Activated T-cell treated with anti-CD3 and anti-CD28 coated beads, Interleukin-2, amount 50 U/mL, for 24 hours (primary cell): ENCODE measurements at places on chromosomes 16 and 17.

DNA sequence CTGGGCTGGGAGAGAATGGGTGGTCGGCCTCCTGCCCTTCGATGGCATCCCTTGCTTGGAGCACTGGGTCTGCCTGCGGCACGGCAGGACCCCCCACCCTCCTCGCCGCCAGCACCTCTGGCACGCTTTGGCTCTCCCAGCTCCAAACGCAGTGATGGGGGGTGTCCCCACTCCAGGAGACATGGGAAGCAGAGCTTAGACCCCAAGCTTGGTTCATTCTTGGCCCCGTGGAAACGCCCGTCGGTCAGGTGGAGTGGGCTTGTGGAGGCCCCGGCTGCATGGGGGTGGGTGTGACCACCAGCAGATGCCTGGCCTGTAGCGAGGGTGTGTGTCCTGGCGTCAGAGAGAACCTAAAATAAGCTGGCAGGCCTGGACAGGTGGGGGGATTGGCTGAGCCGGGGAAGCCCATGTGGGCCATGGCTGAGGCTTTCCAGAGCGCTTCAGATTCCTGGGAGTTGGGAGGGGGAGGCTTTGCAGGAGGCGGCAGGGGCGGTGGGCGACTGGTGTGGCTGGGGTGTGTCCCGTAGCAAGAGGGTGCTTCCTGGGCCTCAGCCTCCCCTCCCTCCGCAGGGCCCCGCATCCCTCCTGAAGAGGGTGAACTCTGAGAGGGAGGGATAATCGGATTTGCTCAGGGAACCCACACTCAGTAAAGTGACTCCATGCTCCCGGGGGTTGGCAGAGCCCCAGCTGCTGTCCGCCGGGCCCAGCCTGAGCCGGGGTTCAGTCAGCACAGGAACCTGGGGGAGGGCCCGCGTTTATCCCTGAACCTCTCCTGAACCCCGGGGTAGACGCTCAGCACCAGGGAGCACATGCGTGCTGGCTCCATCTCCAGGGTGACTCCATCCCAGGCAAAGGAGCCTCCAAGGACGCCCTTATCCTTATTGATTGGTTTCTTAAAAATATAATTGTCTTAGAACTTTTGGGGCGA is 3.4 kb downstream of the CACNA1H start:
- H3K4me3 ChIP-seq: no peak overlapping the region
- no peak overlapping the region for H3K27ac ChIP-seq
- peaks cover 2% of the 10 kb centered on the region for H3K4me1 ChIP-seq
- DNase-seq: no peak
- H3K27me3 ChIP-seq: peaks cover 34% of the 10 kb centered on the region
- no peaks in the 10 kb centered on the region for H3K36me3 ChIP-seq

DNA sequence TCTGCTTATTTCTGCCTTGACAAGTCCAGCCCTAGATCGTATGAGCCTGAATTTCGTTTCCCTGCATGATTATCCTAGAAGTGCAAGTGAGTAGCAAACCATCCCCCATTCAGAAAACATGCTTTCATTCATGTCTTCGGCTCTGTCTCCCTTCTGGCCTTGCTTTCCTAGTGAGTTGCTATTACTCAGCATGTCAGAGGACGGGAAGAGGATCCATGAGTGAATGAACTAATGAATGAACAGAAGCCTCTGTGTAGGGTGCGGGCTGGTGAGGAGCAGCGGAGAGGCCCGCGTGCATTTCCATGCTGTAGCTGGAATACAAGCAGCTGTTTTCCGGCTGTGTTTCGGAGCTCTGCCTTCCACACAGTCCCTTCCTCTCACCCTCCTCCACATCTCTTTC is 155.7 kb upstream of the NOL11 start:
- peaks cover 32% of the 10 kb centered on the region for H3K36me3 ChIP-seq
- peaks cover 22% of the 10 kb centered on the region for H3K4me1 ChIP-seq
- no peak overlapping the region for H3K27ac ChIP-seq
- no peaks in the 10 kb centered on the region for H3K27me3 ChIP-seq
- DNase-seq: no peak

DNA sequence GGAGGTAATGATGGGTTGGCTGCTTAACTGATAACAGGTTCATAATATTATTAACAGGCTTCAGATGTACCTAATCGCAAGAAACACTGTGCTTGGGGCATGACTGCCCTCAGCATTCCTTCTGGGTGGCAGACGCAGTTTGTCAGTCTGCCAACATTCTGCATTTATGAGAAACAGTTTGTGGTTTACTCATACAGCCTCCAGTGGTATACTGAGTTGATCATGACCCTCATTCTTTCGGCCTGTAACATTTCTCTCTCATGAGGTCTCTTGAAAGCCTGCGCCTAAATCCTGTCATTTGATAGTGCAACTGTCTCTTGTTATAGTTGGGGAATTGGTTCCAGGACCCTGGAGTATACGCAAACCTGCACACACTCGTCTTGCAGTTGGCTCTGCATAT is 4.9 kb upstream of the RUSF1 start:
- H3K36me3 ChIP-seq: peaks cover 12% of the 10 kb centered on the region
- peaks cover 20% of the 10 kb centered on the region for H3K4me1 ChIP-seq
- no peaks in the 10 kb centered on the region for H3K27me3 ChIP-seq
- no peak overlapping the region for H3K27ac ChIP-seq
- no peak for DNase-seq
- H3K4me3 ChIP-seq: no peak overlapping the region

- peak overlapping the region; percentile 56 for H3K4me3 ChIP-seq
- peaks cover 85% of the 10 kb centered on the region for H3K4me1 ChIP-seq
- peak overlapping the region; percentile 85 for H3K27ac ChIP-seq
- no peak for DNase-seq
- peaks cover 27% of the 10 kb centered on the region for H3K36me3 ChIP-seq
Measured at GRCh38 chr17:46122486-46122871, 70.8 kb downstream of the KANSL1 start.

GRCh38 chr17:8121407-8121680 is 2.6 kb downstream of the HES7 start:
- H3K27me3 ChIP-seq: peaks cover 57% of the 10 kb centered on the region
- peak overlapping the region; percentile 82 for H3K4me3 ChIP-seq
- peaks cover 77% of the 10 kb centered on the region for H3K4me1 ChIP-seq

GRCh38 chr16:1078579-1079021 is 6.1 kb downstream of the SSTR5 start:
- no peak overlapping the region for H3K4me3 ChIP-seq
- no peaks in the 10 kb centered on the region for H3K4me1 ChIP-seq
- no peaks in the 10 kb centered on the region for H3K36me3 ChIP-seq
- no peak for DNase-seq
- H3K27me3 ChIP-seq: peaks cover 44% of the 10 kb centered on the region

- H3K27me3 ChIP-seq: peaks cover 62% of the 10 kb centered on the region
- peaks cover 32% of the 10 kb centered on the region for H3K4me1 ChIP-seq
- no peak overlapping the region for H3K4me3 ChIP-seq
- no peak for DNase-seq
- H3K36me3 ChIP-seq: no peaks in the 10 kb centered on the region
- H3K27ac ChIP-seq: no peak overlapping the region
Measured at GRCh38 chr17:37769050-37769449, 24.2 kb upstream of the HNF1B start.

- H3K4me3 ChIP-seq: no peak overlapping the region
- no peak for DNase-seq
Measured at GRCh38 chr16:70151391-70151790, 22.2 kb upstream of the CLEC18C start.

GRCh38 chr17:30091771-30092170 is 24.8 kb upstream of the NSRP1 start:
- DNase-seq: no peak
- H3K36me3 ChIP-seq: no peaks in the 10 kb centered on the region
- no peak overlapping the region for H3K27ac ChIP-seq
- H3K4me3 ChIP-seq: no peak overlapping the region
- H3K27me3 ChIP-seq: peaks cover 27% of the 10 kb centered on the region
- H3K4me1 ChIP-seq: peaks cover 4% of the 10 kb centered on the region

GRCh38 chr17:29650396-29650795 is 27.7 kb upstream of the CORO6 start:
- no peaks in the 10 kb centered on the region for H3K27me3 ChIP-seq
- no peak for DNase-seq
- peaks cover 69% of the 10 kb centered on the region for H3K36me3 ChIP-seq
- peak overlapping the region; percentile 19 for H3K27ac ChIP-seq

GRCh38 chr16:20380782-20381181 is 23.8 kb downstream of the PDILT start:
- no peak for DNase-seq
- no peaks in the 10 kb centered on the region for H3K4me1 ChIP-seq
- H3K4me3 ChIP-seq: no peak overlapping the region
- H3K27ac ChIP-seq: no peak overlapping the region
- no peaks in the 10 kb centered on the region for H3K36me3 ChIP-seq

GRCh38 chr16:65855171-65856145 is 511.0 kb upstream of the CDH5 start:
- H3K4me1 ChIP-seq: no peaks in the 10 kb centered on the region
- DNase-seq: no peak
- H3K36me3 ChIP-seq: no peaks in the 10 kb centered on the region
- no peaks in the 10 kb centered on the region for H3K27me3 ChIP-seq
- no peak overlapping the region for H3K4me3 ChIP-seq

DNA sequence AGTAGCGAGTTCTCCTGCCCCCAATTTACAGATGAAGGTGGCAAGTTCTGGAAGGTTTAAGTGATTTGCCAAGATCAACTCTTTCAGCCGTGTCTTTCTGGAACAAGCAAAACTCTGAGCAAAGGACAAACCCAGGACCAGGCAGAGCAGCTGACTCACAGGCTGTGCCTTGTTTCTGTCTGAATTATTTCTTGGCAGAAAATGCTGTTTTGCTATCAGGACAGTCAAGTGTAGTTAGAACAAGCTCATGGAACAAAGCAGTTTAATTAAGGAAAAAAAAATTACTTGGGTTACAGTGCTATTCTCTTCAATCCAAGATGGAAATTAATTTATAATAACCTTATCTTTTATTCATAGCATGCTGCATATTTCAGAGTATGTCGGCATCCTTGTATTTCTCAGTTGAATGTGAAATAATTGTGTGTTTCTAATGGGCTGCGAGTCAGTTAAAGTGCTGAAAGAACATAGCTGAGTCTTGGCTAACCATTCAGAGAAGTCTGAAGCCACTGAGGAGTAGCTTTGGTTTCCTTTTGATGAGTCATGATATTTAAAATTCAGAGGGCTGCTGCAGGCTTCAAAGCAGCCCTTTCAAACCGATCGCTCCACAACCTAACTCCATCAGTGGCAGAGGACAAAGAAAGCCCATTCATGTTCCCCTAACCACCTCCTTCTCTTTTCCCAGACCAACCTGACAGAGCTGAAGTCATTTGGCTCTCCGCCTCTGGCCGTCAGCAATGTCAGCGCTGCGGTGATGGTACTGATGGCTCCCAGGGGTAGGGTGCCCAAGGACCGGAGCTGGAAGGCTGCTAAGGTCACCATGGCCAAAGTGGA is 143.7 kb downstream of the ZNF18 start:
- no peaks in the 10 kb centered on the region for H3K36me3 ChIP-seq
- H3K27me3 ChIP-seq: peaks cover 6% of the 10 kb centered on the region
- H3K27ac ChIP-seq: no peak overlapping the region
- no peak for DNase-seq
- H3K4me1 ChIP-seq: no peaks in the 10 kb centered on the region

DNA sequence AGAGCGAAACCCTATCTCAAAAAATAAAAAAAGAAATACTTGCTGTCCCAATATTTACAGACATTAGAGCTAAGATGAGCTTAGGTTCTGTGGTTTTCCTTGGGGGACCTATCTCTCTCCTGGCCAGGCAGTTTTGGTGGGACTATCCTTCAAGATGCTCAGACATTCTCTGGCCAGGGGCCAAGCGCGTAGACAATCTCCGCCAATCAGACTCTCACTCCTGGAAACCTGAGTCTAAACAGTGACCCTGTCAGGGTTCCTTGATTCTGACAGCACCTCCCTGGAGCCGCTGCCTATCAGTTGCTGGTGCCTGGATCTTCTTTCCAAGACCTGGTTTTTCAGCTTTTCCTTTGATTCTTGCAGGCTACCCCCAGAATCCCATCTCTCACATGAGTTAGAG is 45.6 kb downstream of the EMP2 start:
- no peak overlapping the region for H3K4me3 ChIP-seq
- H3K27ac ChIP-seq: no peak overlapping the region
- no peak for DNase-seq
